NCI-H1436 treated with DMSO at 0.1 percent for 48 hours (cell line): ENCODE measurements at places on chromosomes 5 and 9.

DNA sequence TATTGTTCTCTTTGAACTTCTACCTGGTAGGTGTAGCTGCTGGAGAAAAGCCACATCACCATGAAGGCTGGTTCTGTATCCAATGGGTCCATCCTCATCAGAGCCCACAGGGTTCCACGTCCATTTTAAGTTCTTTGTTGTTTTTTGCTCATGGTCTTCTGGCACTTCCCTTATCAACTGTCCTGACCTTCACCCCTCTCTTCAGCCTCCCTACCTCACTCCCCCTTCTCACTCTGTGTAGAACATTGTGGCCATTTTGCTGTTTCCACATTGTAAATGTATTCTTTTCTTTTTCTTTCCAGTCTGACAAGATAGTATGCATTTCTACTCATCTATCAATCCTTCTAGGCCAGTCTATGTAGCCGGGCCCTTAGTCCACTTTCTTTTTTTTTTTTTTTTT, 44.3 kb upstream of the F2RL2 start:
- no peak for DNase-seq

DNA sequence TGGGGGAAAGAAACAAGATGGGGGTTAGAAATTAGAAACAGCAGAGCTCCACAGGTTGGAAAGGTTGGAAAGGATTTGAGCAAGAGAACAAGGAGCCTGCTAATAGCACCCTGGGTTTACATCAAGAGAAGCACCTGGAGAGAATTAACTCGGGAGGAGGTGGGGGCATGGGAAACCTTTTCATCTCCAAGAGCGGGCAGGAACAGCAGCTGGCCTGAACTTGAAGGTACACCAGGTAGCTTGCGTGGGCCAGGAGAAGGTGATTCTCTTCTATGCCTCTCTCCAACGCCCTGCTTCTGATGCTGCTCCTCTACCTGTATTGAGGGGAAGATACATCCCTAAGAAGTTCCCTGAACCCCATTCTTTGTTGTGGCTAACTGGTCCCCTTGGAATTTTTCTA, 37.1 kb upstream of the GLRX start:
- no peak for DNase-seq

DNA sequence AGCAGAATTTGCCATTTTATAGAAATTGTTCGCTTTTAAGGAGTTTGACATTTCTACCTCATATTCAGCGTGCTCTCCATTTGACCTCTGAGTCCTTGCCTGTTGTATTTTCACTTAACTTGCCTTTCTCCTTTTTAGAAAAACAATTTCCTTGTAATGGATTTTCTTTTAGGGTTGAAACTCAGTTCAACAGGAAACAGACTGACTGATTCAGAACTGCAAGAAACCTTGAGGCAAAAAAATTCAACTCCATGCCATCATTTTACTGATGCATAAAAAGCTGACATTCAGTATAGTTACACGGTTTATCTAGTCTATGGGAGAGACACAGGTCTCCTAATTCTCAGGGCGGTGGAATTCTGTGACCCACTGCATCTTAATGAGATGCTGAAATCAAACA, 59.8 kb downstream of the MRPS30 start:
- DNase-seq: no peak

DNA sequence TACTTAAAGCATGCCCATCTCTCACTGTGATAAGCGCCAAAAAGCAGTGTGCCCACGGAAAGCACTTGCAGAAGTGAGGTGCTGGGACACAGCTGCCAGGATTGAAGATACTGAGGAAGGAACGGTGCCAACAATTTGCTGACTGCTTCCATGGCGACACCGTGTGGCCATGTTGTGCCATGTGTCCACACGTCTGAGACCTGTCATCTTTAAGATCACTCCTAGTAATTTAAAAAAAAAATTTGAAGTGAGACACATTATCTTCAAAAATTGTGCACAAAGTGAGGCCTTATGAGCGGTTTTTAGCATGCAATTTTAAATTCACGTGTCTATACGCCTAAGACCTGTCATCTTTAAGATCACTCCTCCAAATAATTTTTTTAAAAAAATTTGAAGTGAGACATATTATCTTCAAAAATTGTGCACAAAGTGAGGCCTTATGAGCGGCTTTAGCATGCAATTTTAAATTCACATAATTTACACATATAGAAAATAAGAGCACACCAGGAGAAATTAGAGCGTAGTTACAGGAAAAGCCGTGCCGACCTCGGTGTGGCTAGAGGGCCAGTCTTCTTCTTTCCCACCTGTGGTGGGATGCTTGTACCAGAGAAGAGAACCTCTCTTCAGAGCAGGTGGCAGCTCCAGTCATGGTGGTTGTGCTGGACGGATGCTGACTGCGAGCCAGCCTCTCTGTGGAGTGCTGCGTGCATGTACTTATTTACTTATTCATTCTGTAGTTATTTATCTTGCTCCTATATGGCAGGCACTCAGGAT, 21.4 kb upstream of the FLT4 start:
- no peak for DNase-seq

- DNase-seq: no peak
Measured at GRCh38 chr5:16946725-16947124, 10.6 kb upstream of the MYO10 start.

DNA sequence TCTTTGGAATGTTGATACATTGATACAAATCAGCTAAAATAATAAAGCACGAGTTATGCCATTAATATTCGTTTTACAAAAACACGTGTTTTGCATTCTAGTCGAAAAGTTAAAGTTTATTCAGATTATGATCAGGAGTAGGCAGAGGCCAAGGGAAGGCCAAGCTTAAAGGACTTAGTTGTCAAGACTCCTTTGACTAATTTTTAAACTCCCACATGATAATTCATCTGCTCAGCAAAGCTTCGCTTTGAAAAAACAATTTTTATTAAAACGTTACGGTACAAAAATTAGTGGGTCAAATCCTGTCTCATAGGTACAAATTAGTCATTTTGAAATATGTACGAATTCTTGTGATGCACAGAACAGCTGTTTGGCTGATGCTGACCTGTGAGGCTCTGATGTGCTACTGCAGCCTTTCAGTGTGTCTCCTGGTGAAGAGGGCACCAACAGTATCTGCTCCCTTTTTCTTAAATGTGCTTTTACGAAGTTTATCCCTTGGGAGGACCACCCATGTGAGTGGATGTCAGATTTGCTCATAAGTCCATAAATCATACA, 23.0 kb upstream of the NR3C1 start:
- DNase-seq: no peak

DNA sequence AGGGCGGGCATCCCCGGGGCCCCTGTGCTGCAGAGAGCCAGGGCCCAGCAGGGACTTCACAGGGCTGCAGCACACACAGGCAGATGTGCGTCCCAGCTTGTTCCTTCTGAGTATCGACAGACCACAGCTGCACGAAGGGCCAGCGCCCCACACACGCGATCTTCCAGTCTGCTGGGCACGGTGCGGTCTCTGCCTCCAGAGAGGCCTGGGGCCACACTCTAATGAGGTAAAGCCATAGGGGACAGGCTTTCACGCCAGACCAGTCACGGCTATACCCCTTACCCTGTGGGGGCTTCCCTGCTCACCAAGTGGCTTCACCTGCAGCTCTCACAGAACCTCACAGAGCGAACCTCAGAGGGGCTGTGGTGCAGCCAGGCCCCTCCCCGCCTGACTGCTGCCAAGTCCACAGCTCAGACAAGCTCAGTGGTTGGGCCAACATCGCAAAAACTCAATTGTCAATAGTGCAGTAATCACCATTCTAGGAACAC, 82.2 kb downstream of the SHB start:
- no peak for DNase-seq

- no peak for DNase-seq
Measured at GRCh38 chr5:119067450-119067849, 3.4 kb upstream of the DMXL1 start.

DNA sequence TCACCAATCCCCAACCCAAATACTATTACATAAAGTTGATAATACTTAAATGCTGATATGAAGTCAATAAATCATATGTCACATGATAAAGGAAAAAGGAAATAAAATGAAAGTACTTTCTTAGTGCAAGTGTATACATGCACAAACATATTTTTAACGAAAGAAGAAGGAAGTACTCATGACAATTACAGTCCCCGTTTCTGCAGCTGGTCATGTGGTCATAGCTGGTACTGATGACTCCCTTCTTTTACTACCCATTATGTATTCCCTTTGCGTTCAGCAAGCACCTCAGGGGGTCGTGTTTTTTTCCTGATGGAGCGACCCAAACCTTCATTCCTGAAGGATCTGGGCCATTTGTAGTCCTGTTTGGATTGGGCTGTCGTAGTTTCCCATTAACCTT, 27.3 kb downstream of the CENPP start:
- no peak for DNase-seq

DNA sequence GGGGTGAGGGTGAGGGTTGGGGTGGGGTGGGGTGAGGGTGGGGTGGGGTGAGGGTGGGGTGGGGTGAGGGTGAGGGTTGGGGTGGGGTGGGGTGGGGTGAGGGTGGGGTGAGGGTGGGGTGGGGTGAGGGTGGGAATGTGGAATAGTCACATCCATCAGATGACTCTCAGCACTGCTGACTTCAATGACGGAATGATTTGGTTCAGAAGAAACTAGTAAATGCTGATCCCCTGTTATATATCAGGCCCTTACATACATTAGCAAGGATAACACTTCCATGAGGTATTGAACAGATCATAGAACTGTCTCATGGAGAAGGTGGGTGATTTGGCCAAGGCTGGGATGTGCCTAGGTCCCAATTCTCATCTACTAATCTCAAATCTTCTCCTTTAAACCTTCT, 24.5 kb upstream of the C5orf47 start:
- DNase-seq: no peak

DNA sequence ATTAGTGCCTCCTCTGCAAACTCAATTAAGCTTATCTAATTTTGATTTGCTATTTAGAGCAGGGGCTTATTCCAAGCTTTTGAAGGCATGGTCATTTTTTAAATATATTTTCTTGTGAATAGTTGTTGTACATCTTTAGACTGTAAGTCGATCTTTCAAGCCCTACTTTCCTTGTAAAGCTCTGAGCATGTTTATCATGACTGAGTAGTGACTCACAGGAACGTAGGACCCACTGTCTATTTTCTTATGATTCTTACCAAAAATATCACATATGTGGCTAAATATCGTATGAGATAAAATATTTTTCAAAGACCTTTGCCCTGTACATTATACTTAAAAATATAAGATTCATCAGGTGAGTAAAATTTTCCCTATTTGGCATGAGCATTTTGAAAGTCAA, 440.4 kb upstream of the GRIN3A start:
- DNase-seq: no peak

GRCh38 chr9:121122246-121123032, 47.7 kb downstream of the CNTRL start:
- no peak for DNase-seq

- no peak for DNase-seq
Measured at GRCh38 chr9:87766697-87767096, 40.8 kb downstream of the CTSL start.

DNA sequence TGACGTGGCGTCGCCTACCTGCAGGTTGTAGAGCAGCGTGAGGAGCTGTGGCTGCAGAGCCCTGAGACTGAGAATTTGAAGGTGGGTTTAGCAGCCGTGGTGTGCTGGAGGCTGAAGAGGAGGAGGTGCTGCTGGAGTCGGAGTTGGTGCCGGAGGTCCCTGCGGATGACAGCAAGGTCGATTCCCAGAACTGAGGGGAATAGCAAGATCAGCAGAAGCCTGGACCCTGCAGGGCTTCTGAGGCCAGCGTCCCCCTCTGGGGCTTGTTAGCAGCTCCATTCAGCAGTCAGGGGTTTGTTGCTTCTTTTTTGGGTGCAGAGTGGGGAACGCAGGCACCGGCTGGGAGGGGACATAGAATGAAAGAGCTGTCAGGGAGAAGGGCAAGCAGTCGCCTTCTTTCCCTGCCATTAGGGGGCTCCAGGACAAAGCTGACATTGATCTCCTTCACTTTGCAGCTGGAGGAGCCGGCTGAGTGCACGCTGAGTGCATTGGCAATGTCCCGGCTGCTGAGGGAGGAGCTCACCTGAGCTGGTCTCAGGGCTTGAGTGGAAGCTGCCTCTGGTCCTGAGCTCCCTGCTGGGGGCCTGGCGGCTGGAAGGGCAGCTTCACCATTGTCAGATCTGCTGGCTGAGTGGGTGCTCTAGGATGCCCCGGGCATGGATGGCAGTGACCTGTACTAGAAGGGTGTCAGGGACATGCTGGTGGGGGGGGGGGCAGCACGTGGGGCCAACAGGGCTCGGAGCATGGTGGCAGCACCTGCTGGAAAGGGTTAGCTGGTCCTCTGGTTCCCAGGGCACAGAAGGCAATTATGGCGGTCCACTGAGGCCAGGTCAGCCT, 20.8 kb downstream of the OBP2B start:
- no peak for DNase-seq

- DNase-seq: no peak
Measured at GRCh38 chr5:179900711-179901110, 7.0 kb downstream of the TBC1D9B start.

GRCh38 chr9:133607381-133607780, 1.8 kb downstream of the FAM163B start:
- no peak for DNase-seq

DNA sequence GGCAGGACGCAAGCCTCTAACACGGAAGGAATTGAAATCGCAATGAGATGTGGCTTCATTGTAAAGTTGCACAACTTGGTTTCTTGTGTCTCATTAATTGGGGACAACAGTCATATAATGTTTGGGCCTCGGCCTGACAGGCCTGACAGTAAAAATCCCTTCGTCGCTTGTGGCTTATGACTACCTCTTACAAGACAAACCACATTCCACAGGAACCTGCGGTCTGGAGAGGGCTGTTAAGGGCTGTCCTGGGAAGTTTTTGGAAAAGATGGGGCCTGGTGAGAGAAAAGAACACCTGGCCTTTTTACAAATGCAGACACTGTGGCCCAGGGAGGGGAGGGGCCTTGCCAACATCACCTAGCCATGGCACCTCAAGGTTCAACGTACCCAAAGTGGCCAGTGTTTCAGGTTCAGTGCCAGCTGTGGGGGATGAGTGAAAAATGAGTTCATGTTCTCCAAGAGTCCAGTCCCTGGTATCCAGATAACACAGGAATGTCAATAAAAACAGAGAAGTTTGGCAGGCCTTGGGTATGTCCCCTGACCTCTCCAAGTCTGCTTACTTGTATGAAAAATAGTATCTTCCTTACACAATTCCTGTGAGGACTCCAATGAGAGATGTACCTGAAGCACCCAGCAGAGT, 22.2 kb downstream of the SHB start:
- no peak for DNase-seq

DNA sequence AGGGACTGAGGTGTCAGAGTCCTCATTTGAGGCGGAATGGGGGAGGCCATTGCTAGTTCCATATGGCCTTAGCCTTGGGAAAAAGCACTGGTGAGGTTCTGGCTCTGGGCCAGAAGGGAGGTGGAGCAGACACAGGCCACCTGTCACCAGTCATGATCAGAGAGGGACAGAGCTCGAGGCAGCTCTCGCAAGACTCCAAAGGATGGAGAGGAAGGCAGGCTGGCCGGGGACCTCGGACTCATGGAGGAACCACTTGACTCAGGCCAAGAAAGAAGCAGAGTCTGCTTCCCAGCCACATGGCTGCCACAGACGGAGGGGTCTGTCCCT, 29.2 kb upstream of the NSMF start:
- no peak for DNase-seq

- no peak for DNase-seq
Measured at GRCh38 chr5:131377785-131378325, 114.0 kb downstream of the CDC42SE2 start.

GRCh38 chr9:90874194-90874593, 72.6 kb downstream of the SYK start:
- no peak for DNase-seq
